ENCODE measurements at places on chromosomes 5 and 9.

DNA sequence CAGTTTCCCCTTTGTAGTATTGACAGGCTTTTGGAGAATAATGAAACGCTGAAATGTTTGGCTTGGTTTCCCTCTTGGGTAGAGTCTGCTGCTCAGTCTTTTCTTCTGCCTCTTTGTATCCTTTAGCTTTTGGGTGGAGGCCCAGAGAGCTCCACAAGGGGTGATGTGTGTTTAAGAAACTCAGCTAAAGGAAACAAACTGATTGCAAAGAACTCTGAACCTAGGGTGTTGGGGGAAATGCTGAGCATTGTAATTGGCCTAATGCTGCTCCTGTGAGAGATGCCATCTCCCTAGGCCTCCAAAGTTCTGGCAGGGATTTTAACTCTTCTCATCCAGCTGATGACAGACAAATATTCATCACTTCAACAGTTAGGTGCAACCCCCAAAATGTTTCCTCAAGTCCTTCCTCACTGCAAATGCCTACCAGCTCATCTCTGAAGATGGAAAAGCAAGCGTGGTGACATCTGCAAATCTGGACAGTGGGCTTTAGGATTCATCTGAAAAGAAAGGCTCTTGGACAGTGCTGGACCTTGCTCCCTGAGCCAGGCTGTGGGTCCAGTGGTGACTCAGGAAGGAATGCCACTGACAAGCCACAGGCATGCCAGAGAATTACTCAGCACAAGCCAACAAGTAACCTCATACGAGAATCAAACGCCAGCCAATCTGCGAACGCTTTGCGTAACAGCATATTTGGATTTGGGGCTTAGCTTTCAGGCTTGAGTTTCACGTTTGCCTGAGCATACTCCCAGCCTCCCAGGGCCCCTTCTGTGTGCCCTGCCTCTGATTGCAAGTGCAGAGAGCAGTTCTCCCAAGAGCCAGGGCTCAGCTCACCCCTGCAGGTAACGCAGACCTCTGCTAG lies 30.5 kb upstream of the ZSWIM6 start:
- no peak for DNase-seq

GRCh38 chr9:18447541-18447940 lies 26.4 kb upstream of the ADAMTSL1 start:
- DNase-seq: no peak

- DNase-seq: no peak
Observed at GRCh38 chr9:37998881-37999587, 70.0 kb downstream of the SHB start.

DNA sequence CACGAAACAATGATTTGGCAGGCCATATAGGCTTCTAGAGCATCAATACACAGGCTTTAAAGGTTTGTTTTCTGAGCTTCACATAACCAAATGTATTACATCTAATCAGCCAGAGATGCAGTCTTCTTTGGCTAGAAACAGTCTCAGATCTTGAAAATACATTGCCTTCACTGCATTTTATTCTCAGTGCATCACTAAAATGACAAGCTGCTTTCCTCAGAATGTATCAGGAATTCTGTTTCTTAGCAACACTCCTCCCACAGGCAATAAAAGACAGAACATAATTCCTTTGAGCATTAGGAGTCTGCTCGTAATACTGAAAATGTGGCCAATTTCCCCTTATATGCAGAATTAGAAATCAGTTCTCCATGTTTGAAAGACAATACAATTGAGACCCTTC lies 36.9 kb downstream of the FEM1C start:
- no peak for DNase-seq

DNA sequence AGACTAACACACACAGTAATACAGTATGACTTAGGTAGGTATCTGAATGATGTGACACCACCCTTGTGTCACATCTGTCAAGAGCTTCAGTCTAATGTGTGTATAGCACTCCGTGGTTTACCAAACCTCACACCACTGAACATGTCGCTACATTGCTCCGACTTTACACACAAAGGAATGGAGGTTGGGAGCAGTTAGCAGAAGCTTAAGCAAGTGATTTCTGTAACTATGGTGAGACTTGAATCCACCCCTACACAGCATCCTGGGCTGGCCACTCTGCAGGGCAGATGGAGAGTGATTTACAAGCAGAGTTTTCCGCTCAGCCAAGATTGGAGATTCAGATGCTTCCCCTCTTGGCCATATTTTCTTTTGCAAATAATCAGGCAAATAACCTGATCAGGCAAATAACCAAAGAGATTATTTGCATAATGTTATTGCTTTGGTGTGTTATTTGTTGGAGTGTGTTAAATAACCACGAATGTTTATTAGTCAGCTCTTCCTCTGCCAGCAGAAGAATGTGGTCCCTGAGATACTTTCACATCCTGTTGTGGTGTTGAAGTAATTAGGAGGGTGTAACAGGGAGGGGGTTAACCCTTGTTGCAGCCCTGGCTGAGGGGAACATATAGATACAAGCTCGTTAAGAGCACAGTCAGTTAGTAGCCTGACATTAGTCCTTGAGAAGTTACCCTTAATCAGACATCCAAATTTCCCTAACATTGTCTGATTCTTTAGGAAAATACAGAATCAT lies 92.8 kb downstream of the SNX18 start:
- DNase-seq: no peak

- no peak for DNase-seq
Observed at GRCh38 chr5:159163701-159164046, 45.7 kb downstream of the RNF145 start.

- no peak for DNase-seq
Observed at GRCh38 chr5:1345876-1346626, 1.2 kb upstream of the CLPTM1L start.

- no peak for DNase-seq
Observed at GRCh38 chr5:83401775-83402174, 69.8 kb upstream of the VCAN start.

Data from frontal cortex (tissue), 4 donors.